Daoy (cell line): ENCODE measurements at places on chromosomes 16 and 17.

DNA sequence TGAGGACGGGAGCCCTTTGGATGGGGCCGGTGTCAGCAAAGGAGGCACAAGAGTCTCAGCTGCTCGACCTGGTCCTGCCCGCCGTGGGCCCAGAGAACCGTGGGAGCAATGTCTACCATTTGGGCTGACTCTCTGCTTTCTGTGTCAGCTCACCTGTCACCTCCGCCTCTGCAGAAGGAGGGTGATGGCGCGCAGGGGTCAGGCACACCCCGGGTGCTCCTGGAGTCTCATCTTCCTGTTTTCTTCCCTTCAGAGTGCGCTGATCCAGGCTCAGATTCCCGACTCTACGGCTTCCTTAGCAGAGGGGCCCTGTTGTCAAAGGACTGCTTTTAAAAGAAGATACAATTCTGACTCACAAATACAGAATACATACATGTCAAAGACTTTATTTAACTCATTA lies 167.1 kb downstream of the BANP start:
- DNase-seq: no peak

- DNase-seq: no peak
Observed at GRCh38 chr17:65547253-65547670, 14.2 kb downstream of the AXIN2 start.

DNA sequence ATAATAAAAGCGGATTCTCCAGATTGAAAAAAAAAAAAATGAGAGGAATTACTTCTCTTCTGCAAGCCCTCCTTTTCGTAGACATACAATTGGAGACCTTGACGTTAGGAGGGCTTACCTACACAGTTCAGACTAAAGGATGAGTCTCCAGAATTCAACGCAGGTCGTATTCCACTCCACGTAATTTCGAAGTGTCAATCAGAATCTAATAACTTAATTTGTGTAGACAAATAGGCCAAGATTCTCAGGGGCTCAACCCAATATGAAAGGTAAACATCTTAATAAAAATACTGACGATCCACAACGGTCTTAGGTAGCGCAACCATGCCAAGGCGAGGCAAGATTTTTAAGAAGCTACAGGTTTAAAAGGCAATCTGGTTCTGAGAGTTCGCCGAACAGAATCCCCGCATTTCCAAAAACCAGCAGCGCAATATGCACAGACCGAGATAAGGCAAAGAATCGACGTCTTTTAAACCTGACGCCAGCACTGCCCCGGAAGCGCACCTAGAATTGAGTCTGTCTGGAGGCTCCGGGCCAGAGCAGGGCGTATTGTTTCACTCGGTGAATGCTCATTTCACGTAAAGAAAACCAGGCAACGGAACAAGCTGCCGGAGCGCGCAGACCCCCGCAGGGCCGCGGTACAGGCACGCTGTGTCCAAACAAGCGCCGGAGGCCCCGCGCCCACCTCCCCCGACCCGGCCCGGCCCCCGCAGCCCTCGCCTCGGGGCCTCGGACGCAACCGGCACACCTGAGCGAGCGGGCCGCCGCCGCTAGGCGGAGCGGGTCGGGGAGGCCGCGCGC lies 623 bp downstream of the MBTPS1 start:
- peak; percentile 32 for DNase-seq

GRCh38 chr17:14317383-14317782 lies 16.5 kb downstream of the HS3ST3B1 start:
- DNase-seq: no peak

DNA sequence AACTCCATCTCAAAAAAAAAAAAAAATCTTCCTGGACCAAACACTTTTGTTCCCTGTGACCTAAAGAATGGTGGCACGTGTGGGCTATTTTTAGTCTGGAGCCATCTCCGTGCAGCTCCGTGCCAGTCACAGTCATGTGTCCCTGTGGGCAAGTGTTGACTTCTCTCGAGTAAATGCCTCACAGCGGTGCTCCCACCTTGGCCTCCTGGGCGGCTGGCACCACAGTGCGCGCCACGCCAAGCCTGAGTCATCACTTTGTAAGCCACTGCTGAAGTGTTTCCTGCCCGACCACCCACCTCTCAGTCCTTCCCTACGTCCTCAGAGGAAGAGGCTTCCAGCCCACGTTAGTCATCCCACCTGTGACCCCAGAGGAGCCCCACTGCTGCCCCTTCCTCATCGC lies 10.9 kb upstream of the HEXD start:
- DNase-seq: peak; percentile 89

DNA sequence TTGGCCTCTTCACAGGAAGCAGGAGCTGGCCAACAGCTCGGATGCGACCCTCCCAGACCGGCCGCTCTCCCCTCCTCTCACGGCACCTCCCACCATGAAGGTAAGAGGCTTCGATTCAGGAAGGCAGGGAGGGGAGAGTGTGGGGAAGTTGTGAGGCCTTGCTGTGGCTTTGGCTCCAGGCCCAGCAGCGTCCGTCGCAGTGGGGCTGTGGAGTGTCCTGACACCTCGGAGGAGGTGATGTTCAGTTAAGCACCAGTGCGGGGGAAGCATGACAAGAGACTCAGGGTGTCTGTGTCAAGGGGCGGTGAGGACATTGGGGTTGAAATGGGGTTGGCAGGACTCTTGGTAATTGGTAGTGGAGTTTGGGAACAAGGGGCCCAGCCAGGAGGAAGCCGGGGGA lies 109.0 kb downstream of the RAP1GAP2 start:
- DNase-seq: no peak

DNA sequence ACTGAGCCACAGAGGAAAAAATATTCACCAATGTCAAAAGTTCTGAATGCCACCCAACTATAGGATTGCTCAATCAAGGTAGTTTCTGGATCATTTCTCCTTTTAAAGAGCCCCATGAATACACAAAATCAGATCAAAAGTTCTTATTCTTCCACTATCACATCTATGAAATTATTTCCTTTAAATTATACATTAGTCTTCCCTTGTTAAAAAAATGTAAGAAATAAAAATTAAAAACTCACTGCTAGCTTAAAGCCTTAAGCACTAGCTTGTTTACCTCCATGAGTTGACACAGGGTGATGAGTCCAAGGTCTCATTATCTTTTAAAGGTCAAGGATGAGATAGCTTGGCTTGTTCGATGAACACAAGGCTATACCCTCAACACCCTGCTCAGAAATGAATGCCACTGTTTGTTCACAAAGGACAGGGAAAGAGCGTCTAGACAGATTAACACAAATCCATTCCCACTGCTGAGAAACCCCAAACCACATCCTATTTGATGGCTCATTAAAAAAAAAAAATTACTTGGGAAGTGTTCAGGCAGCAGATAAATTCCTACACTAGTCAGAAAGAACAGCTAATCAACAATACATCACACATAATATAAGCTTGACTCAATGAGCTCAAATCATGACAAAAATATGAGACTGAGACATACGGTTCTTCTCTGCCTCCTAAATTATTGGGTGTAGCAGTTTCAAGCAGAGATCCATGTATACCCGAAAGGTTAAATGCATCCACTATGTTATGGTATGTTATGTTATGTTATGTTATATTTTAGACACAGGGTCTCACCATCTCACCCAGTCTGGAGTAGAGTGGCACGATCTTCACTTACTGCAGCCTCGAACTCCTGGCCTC lies 118.9 kb downstream of the PARN start:
- peak; percentile 85 for DNase-seq

DNA sequence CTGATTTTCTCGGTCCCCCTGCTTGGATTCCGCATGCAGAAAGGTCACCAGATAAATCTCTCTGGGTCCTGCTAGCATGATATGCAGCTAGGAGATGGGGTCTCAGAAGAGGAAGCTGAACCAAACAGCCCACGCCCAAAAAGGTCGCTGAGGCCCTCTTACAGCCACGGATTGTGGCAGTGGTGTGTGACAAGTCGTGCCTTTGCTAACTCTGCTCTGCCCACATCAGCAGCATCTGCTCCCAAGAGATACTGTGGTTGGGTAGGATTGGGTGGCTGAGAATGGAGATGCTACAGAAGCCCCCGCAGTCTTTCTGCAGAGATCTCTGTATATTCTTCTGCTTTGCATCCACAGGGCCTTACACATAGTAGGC lies 15.2 kb upstream of the SKAP1 start:
- DNase-seq: no peak

DNA sequence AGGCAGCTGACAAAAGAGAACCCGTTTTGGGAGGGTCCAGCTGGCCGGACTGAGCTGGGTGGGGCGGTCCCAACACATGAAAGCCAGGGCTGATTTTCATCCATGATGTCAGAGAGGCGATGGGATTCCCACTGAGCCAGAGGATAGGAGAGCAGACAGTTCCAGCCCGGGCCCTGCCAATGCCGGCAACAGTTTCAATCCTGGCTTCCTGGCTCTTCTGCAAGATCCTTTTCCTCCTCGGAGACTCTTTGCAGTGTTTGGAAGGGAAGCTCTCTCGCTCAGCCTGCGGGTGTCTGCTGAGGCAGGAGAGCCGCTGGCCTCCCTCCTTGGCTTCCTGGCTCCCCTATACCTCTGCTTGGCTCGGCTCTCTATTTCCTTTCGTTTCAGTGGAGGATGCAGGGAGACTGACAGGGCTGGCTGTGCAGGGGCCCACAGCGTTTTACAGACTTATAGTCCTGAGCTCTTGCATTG lies 145.5 kb upstream of the SOX9 start:
- peak; percentile 66 for DNase-seq

GRCh38 chr17:45441526-45442310 lies 9.0 kb upstream of the ARHGAP27 start:
- DNase-seq: no peak

- no peak for DNase-seq
Observed at GRCh38 chr17:46717999-46718398, 100.5 kb downstream of the WNT3 start.
